ENCODE measurements at places on chromosomes 5 and 9.

DNA sequence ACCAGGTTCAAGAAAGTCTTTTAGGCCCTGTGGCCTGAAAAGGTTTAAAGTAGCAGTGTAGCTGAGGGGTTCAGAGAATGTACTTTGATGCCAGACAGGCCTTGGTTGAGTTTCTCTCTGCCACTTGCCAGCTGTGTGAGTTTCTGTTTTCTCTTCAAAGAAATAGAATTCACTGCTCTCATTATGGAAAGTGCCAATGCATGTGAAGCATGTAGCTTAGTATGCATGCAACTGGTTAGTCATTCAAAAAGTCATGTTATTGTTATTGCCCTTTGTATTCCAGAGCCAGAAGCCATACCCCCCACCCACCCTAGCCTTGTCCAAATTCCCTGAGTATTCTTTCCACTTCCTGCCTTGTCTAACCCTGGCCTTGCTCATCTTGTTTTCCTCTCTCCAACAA is 101.7 kb downstream of the ADRB2 start:
- DNase-seq, result no peak

- DNase-seq, result no peak
Observed at GRCh38 chr9:84722388-84722989, 53.0 kb downstream of the NTRK2 start.

- no peak for DNase-seq
Observed at GRCh38 chr5:123868881-123869280, 356.9 kb downstream of the CSNK1G3 start.

- no peak for DNase-seq
Observed at GRCh38 chr9:112377087-112377486, 2.8 kb upstream of the HSDL2 start.

DNA sequence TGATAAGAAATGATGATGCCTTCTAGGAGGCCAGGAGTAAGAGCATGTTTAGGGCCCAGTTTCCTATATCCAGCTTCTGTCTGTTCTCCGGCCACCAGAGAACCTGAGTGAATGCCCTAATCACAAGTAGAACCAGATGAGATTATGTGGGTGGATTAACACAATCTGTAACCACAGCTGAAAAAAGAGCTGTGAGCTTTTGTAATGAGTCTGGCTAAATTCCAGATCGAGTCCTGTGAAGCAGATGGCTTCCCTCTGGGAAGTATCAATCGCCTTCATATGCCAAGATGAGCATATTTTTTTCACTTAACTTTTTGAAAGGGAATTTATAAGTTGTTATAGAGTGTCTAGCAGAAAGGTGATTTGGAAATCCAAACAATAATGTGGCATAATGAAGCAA is 99.8 kb downstream of the NNT start:
- DNase-seq, result no peak

DNA sequence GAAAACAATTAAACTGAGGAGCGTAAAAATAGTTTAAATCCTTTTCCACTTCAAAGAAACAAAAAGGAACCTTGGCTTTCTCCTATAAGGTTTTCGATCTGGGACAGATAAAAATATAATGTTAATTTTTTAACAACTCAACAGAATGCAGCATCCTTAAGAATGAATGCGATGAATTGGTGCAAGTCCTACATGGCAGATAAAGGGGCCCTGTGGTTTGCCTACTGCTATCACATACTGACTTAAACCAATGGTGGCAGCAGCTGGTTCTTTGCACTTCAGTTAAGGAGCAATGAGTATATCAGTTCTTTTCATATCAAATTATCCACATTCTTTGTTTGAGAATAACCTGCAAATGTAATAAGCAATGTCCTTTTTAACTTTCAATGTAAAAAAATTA is 12.4 kb upstream of the TYRP1 start:
- no peak for DNase-seq

- no peak for DNase-seq
Observed at GRCh38 chr9:81499021-81499454, 190.3 kb downstream of the TLE1 start.

- DNase-seq, result no peak
Observed at GRCh38 chr5:66129144-66129543, 15.0 kb upstream of the SREK1 start.

DNA sequence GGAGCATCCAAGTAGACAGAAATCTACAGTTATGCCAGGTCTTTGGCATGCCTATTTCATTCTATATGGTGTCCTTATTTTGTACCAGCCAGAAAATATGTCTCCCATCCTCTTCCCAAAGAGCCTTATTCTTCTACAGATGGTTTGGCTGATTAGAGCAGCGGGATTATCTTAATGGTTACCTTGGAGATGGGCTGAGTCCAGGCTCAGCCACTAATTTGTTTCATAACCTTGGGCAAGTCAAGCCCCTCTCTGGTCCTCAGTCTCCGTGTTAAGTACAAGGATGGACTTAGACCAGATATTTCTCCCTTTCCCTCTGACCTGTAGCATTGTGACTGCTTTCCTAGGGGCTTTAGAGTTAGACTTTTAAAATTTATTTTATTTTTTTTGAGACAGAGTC is 11.1 kb upstream of the GLE1 start:
- no peak for DNase-seq

- DNase-seq, result no peak
Observed at GRCh38 chr9:21852754-21853153, 50.3 kb downstream of the MTAP start.

GRCh38 chr5:73641811-73642210 is 15.8 kb downstream of the ARHGEF28 start:
- DNase-seq, result no peak

DNA sequence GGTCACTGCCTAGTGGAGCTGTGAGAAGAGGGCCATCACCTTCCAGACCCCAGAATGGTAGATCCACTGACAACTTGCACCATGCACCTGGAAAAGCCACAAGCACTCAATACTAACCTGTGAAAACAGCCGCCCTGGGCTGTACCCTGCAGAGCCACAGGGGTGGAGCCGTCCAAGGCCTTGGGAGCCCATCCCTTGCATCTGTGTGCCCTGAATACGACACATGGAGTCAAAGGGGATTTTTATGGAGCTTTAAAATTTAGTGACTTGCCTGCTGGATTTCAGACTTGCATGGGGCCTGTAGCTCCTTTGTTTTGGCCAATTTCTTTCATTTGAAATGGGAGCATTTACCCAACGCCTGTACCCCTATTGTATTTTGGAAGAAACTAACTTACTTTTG is 62.4 kb upstream of the HTR4 start:
- DNase-seq, result no peak

DNA sequence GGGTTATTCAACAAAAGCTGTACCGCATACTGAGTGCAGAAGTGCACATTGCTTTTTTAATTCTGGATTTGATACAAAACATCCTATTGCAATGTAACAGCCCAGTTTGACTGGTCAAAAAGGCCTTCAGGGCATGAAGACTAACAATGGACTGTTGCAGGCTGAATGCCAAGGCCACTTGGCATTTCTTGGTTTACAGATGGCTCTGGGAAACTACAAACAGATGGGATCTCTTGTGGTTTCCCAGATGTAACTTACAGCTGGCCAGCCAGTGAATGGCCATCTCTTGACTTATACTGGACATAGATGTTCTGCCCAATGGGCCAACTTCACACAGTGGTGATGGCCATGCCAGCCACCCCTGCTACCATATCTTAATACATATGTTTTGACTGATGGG is 36.8 kb downstream of the UGT3A2 start:
- no peak for DNase-seq

GRCh38 chr5:136084698-136085097 is 47.9 kb upstream of the SMAD5 start:
- DNase-seq, result no peak

GRCh38 chr5:161098516-161098915 is 246.5 kb upstream of the ATP10B start:
- no peak for DNase-seq

DNA sequence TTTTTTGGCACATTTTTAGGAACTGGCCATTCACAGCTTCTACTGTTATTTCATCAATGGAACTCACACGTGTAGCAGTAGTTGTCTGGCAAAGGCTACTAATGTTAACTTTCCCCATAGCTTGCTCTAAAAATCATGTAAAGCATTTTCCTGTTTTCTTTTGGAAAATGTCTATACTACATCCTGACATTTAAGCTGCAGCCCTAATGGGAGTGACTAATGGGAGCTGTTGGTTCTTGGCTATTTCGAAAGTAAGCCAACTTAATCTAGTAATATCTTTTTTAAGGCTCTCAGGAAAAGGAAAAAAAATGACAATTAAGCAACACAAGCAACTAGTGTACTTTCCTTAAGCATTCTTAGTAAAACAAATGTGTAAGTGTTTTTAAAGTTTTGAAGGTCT is 169.2 kb downstream of the SLC12A2 start:
- no peak for DNase-seq

DNA sequence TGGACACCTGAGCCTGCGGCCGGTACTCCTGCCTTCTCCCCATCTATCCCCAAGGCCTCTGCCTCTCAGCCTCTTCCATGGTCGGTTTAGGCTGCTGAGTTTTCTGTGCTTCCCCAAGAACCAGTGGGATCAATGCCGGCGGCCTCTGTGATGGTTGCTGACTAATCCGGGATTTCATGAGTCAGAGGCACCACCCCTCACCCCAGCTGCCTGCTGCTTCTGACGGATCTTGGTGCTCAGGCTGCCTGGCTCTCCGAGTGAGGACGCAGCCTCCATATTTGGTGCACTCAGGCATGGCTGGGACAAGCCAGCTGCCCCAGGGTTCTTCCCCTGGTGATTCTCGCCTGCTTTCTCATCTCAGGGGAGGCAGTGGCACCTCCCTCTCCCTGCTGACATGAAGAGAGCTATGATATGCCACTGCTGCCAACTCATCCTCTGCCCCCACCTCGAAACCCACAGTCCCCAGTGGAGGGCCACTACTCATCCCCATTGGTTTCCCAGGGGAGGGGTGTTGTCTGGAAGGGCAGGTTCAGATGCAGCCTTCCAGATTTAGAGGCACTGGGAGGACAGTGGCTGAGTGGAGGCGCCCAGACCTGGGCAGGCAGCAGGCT is 3.3 kb upstream of the MAN1B1 start:
- DNase-seq, result peak; percentile 67

- DNase-seq, result no peak
Observed at GRCh38 chr9:27428551-27428950, 95.5 kb upstream of the IFNK start.

GRCh38 chr5:380701-381309 is 59.3 kb downstream of the AHRR start:
- DNase-seq, result no peak

GRCh38 chr5:151384106-151384505 is 36.7 kb upstream of the SLC36A2 start:
- no peak for DNase-seq

DNA sequence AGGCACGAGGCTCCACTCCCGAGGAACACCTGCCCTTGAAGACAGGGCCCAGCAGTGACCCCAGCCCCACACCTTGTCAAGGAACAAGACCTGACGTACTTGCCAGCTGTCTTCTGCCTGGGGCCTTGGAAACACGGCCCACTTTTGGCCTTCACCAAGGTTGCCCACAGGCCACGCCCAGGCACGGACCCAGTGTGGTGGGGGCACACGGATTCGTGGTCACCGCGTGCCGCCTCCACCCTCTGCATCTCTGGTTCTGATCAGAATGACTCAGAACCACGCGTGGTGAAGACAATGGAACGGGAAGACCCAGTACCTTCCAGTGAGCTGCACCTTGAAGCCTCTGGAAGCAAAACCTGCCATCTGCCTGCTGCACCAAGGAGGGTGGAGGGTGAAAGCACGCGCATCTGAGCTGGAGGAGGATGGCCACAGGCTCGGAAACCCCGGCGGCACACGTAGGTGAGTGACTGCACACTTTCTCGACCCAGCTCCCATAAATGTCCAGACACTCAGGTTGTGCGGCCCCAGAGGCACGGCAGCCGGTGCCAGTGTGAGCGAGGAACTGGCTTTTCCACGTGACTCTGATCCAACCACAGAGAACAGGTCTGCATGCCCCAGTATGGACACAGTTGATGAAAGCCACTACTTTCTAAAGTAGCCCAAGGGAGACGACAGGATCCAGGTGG is 36.5 kb downstream of the LPCAT1 start:
- no peak for DNase-seq

DNA sequence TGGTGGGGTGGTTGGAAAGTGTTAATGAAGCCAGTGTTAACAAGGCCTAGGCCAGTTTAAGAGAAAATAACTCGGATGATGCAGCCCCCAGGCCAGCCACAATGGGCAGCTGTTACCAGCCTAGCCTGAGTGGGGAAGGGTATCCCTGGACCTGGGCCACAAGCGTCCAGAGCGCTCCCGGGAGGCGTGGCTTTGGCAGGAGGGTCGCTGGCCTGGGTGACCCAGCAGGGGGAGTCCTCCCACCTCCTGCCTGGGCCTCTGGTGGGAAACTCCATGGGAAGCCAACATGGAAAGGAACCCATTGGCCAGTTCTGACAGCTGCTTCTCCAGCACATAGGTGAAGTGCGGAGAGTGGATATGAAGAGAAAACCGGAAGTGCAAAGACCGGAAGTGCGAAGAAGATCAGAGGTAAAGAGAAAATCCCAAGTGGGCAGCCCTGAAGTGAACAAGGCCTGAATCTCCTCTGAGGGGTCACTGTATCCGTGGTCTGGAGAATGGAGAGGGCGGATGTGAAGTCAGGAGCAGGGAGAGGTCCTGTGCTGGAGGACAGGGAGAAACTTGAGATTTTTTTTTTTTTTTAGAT is 79.0 kb downstream of the ADCY2 start:
- no peak for DNase-seq
